ENCODE measurements at places on chromosomes 3 and 15. TPM values are rescaled to one million over a fixed set of nuclear protein-coding genes. Genes with fewer than 3 reads are reported as not detected.

The CNTN4 gene
- total RNA-seq: 2.9 TPM

The ERC2 gene
- not detected for total RNA-seq

The CACNA2D2 gene
- total RNA-seq: 0.09 TPM

The ERICH6 gene
- not detected for total RNA-seq

The SAMD7 gene
- not detected for total RNA-seq

The SCAPER gene
- 6.1 TPM for total RNA-seq

The MASP1 gene
- 319 TPM for total RNA-seq

The CHDH gene
- total RNA-seq: under 0.01 TPM

The GP5 gene
- 0.14 TPM for total RNA-seq

The DAZL gene
- total RNA-seq: not detected

The RBP2 gene
- total RNA-seq: not detected

The SYNPR gene
- not detected for total RNA-seq

The TGM5 gene
- total RNA-seq: not detected

The GJD2 gene
- not detected for total RNA-seq

The LIPC gene
- 1.3 TPM for total RNA-seq

The C3orf49 gene
- total RNA-seq: not detected

The CFAP100 gene
- total RNA-seq: not detected

The PLSCR1 gene
- 44.5 TPM for total RNA-seq

The SLC51A gene
- total RNA-seq: not detected

The VPS13C gene
- total RNA-seq: 56.9 TPM

The MESP1 gene
- 0.28 TPM for total RNA-seq

The UCN2 gene
- 0.83 TPM for total RNA-seq

The TRIM59 gene
- total RNA-seq: 15.5 TPM

The STRIT1 gene
- total RNA-seq: not detected

The SI gene
- total RNA-seq: not detected

The TMEM108 gene
- total RNA-seq: not detected

The UBE2E1 gene
- 75.1 TPM for total RNA-seq

The PLA2G4E gene
- total RNA-seq: not detected

The ILDR1 gene
- not detected for total RNA-seq

The SAMMSON gene
- total RNA-seq: not detected

The MITF gene
- total RNA-seq: 24.0 TPM

The KBTBD12 gene
- total RNA-seq: not detected

The CLDND1 gene
- 62.6 TPM for total RNA-seq

The SSUH2 gene
- not detected for total RNA-seq

The BBS4 gene
- 20.6 TPM for total RNA-seq

The ZNF501 gene
- 4.0 TPM for total RNA-seq

The DCLK3 gene
- under 0.01 TPM for total RNA-seq

The MESP2 gene
- 0.57 TPM for total RNA-seq

The DPPA2 gene
- not detected for total RNA-seq

The CSTA gene
- 8.0 TPM for total RNA-seq

The CALML4 gene
- total RNA-seq: 1.1 TPM

The MRAS gene
- total RNA-seq: 37.0 TPM

The MYRIP gene
- total RNA-seq: under 0.01 TPM

Measured in smooth muscle cell of bladder (primary cell).